Memory B cell (primary cell): ENCODE measurements at places on chromosomes 7 and 10.

DNA sequence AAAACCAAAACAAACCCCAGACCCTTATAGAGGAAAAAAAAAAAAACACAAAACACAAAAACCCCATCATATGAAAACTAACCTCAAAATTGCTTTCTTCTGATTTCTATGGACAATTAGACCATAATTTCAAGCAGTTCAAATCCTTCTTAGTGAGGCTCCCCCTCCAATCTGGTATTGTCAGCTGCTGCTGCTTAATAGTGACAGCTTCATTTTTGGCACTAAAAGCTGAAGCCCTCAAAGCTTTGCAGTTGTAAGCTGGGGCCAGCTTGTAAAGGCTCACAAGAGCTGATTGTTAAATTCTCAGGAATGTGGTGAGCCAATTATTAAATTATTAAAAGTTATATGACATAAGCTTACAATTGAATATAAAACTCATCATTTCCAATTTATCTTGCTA lies 21.9 kb downstream of the ATXN7L1 start:
- DNase-seq = no peak

GRCh38 chr10:116239229-116239628 lies 33.8 kb downstream of the GFRA1 start:
- DNase-seq = no peak

GRCh38 chr10:129917936-129918335 lies 46.1 kb downstream of the EBF3 start:
- no peak for DNase-seq

GRCh38 chr10:34641147-34641912 lies 173.8 kb downstream of the PARD3 start:
- DNase-seq = no peak

DNA sequence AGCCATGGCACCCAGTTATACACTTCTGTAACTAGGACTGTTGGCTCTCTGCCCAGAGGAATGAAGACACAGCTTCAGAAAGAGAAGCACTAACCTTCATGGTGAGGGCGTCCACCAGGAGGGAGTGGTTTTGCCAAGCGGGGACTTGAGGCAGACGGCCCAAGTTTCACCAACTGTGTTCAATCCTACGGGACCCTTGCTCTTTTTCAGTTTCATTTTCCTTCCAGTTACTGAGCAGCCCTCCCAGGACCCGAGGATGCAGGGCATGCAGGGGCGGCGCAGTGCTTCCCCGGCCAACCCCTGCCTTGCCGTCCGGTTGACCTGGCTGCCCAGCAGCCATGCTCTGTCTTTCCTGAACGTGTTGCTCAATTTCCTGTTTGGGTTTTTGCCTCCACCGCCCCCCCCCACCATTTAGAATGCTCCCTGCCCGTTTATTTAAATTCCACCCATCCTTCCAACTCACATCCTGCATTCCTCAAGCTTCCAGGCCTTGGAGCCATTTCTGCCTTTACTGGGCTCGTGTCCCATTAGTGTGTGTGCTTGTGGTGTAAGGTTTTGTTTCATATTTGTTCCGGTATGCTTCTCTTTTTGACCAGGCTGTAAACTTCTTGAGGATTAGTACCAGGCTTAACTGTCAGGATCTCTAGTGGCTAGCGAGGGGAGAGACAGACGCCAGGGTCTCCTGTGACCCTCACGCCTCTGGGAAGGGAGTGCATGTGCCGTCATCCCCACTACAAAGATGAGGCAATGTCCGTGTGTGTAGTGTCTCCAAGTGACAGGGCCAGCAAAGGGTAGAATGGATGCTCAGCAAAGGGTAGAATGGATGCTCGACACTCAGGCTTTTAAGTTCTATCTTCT lies 31.6 kb downstream of the IL15RA start:
- DNase-seq = no peak

- no peak for DNase-seq
Measured at GRCh38 chr10:112404617-112405016, 30.7 kb downstream of the ACSL5 start.

- no peak for DNase-seq
Measured at GRCh38 chr10:774661-775244, 85.3 kb upstream of the DIP2C start.

DNA sequence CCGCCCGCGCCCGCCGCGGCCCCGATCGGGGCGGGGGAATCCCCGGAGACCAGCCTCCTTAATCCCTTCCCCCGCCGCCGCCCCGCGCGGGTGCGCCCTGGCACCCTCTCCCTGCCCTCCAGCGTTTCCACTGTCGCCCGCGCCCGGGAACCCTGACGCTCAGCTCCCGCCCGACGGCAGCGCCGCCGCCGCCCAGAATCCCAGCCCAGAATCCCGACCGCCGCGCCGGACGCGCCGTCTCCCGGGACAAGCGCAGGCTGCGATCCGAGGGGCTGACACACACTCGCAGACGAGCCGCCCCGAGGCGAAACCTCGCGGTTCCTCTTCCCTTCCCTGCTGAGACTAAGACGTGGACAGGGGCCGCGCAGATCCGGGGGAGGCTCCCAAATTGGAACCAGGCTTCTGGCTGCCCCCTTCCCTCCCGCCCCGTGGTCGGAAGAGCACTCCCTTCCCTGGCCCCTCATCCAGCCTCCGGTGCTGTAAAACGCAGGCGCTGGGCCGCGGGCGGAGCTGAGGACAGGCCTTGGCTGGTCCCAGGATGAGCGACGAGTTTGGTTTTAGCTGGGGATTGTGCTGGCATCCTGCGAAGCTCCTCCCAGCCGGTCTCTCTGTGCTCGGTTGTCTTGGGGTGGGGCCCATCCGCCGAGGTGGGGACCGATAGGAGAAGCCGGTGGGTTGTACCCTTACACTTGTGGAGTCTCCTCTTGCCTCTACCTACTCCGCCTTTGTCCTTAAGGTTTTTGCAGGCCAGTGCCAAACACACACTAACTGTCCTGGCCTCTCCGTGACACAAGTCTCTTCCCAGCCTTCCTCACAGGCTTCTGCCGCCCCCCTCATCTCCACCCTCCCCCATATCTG lies 1.1 kb downstream of the MARVELD1 start:
- DNase-seq = peak; percentile 20

GRCh38 chr7:91193141-91193540 lies 71.1 kb upstream of the FZD1 start:
- DNase-seq = no peak

DNA sequence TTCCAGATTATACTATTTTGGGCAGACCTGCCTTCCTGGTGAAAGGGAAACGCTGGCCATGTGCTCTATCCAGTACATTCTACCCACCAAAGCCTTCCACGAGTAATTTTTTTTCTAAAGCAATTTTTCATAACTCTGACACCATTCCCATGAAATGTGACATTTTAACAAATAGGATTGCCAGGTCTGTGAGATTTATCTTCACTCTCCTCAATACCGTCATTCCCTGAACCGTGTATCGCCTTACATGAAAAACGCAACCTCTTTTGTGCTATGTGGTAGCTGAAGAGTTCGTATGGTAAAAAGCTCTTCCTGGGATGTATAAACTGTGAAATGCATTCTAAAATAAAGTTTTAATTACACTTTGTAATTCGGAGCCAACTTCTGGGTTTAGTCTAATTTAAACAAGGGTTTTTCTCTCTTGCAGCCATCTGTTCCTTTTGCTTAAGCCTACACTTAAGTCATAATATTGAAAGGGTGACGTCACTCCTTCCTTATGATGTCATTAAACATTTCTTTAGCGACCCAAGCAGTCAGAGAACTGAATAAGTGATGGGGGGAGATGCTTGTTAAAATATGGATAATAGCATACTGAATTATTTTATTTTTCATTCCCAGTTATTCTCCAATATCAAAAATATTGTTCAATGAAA lies 27.7 kb downstream of the C1QL3 start:
- DNase-seq = no peak

DNA sequence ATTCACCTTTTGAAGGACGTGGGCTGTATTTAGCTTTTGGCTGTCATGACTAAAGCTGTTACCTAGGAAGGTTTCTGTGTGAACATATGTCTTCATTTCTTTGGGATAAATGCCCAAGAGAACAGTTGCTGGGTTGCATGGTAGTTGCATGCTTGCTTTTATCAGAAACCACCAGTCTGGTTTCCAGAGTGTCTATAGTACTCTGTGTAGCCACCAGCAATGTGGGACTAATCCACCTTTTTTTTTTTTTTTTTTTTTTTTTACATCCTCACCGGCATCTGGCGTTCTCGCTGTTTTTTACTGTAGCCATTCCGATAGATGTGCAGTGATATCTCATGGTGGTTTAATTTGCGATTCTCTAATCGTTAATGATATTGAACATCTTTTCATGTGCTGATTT lies 297.8 kb downstream of the SDK1 start:
- DNase-seq = no peak

DNA sequence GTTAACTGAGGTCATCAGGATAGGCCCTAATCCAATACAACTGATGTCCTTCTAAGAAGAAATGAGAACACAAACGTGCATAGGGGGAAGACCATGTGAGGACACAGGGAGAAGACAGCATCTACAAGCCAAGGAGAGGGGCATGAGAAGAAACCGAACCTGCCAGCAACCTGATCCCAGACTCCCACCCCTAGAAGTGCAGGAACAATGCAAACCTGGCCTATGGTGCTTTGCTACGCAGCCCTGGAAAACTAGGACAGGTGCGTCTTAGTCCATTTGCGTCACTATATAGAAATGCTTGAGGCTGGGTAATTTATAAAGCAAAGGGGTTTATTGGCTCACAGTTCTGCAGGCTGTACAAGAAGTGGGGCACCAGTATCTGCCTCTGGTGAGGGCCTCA lies 322.6 kb upstream of the ZNF32 start:
- DNase-seq = no peak

DNA sequence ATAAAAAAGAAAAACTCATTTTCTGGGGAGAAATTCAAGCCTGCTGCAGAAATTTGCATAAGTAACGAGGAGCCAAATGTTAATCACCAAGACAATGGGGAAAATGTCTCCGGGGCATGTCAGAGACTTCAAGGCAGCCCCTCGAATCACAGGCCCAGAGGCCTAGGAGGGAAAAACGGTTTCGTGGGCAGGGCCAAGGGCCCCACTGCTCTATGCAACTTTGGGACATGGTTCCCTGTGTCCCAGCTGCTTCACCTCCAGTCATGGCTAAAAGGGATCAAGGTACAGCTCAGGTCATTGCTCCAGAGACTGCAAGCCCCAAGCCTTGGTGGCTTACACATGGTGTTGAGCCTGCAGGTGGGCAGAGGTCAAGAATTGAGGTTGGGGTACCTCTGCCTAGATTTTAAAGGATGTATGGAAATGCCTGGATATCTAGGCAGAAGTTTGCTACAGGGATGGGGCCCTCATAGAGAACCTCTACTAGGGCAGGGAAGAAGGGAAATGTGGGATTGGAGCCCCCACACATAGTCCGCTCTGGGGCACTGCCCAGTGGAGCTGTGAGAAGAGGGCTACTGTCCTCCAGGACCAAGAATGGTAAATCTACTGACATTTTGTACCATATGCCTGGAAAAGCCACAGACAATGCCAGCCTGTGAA lies 8.4 kb downstream of the MACC1 start:
- DNase-seq = no peak

GRCh38 chr10:35927990-35928488 lies 285.9 kb upstream of the FZD8 start:
- no peak for DNase-seq

DNA sequence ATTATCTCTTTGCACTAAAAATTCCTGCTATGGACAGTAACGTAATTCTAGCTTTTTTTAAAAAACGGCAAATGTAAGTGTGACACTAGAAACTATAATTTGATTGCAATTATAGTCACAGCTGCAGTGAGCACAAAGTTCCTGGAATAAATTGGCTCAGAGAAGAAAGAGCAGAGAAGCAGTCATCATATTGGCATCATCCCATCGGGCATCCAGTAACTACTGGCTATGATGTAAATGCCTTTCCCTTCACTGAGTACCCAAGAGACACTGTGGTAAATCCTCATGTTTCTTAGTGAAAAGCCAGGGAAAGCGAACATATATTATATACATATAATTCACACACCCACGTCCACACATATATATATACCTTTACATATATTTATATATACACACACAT lies 43.6 kb downstream of the PIP4K2A start:
- DNase-seq = no peak

DNA sequence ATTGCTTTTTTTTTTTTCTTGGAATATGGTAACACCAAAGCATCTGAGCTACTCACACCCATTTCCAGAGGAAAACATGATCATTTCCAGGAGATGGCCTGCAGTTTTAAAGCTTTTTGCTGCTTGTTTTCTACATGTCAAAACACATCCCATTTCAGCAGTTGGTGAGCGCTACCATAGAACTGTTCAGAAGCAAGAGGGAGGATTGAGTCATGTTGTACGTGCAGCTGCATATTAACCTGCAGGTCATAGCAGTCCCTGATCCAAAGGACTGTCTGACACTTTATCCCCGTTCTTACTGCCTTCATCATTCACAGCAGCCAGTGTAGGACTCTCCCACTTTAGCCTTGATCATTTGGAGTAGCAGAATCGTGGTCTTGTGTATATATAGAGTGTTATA lies 124.6 kb downstream of the AUTS2 start:
- no peak for DNase-seq

- DNase-seq = no peak
Measured at GRCh38 chr10:25068152-25069058, 52.0 kb downstream of the THNSL1 start.

- DNase-seq = no peak
Measured at GRCh38 chr7:47340517-47340916, 241.4 kb downstream of the TNS3 start.

- no peak for DNase-seq
Measured at GRCh38 chr7:81469869-81470723, 299.8 kb downstream of the HGF start.

- no peak for DNase-seq
Measured at GRCh38 chr10:10629512-10629911, 388.2 kb upstream of the CELF2 start.

DNA sequence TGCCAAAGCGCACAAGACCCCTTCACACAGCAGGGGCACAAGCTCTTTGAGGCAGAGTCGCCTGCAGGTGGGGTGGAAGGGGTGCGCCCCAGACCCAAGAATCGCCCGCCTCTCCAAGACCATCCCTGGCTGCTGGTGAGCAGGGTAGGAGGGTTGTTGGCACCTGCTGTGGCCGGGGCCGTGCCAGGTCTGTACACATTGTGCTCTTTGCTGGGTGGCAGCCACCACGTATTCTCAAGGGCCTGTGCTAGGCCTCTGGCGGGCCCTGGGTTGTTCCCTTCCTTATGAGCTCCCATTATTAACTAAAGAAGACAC lies 84.4 kb downstream of the LHPP start:
- DNase-seq = no peak

DNA sequence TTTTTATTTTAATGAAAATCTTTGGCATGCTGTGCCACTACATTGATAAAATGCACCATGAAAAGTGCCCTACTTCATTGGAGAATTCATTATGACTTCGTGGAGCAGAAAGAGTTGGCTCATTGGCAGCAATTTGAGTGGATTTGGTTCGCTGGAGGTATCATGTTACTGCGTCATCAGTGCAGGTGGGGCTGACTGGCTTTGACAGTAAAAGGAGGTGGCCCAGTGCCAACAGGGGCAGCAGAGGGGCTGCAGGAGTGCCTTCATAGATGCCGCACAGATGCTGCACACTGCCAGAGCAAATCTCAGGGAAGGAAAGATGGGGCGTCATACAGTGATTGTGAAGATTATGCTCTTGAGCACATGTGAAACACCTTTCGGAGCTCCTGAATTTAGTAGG lies 22.2 kb downstream of the FZD1 start:
- DNase-seq = no peak
